NCI-H526 treated with DMSO at 0.1 percent for 48 hours (cell line): ENCODE measurements at places on chromosomes 7 and 10.

- no peak for DNase-seq
Measured at GRCh38 chr7:42233695-42234331, 3.2 kb downstream of the GLI3 start.

DNA sequence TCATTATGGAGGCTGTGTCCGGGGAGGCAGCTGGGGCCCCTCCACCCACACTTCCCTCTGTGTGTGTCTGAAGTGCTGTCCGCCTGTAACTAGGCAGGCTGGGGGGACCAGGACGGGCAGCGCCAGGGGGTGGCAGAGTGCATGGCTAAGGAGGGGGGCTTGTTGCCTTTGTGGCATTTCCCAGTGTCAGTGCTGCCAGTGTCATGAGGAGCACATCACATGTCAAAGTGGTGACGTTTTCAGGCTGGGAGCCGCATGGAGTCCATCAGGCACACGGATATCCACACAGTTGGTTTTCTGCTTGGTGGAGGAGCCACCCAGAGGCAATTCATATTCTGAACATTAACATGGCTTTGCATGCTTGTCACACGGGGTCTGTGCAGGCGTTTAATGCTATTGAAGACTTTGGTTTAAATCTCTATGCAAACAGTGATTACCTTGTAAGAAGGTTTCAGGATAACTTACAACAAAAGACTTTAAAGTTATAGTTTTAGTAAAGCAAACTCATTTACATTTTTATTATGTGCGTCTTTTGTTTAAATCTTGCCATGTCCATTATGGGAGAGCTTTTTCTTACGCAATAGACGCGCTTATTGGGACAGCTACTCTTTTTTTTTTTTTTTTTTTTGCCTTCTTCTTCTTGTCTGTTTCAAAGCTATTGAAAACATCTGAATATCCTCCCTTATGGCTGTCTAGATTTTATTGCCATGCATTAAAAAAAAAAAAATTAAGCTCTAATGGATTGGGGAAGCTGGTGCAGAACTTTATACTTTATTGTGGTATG lies 52.9 kb downstream of the C10orf67 start:
- peak; percentile 1 for DNase-seq

- DNase-seq = peak; percentile 84
Measured at GRCh38 chr10:70233109-70233938, at the start of gene PPA1. TSS of gene PPA1 (minus strand) at chr10:70233429. CDS start at chr10:70233327, 102 bp downstream.

- no peak for DNase-seq
Measured at GRCh38 chr10:81027223-81027622, 489.5 kb downstream of the SH2D4B start.

DNA sequence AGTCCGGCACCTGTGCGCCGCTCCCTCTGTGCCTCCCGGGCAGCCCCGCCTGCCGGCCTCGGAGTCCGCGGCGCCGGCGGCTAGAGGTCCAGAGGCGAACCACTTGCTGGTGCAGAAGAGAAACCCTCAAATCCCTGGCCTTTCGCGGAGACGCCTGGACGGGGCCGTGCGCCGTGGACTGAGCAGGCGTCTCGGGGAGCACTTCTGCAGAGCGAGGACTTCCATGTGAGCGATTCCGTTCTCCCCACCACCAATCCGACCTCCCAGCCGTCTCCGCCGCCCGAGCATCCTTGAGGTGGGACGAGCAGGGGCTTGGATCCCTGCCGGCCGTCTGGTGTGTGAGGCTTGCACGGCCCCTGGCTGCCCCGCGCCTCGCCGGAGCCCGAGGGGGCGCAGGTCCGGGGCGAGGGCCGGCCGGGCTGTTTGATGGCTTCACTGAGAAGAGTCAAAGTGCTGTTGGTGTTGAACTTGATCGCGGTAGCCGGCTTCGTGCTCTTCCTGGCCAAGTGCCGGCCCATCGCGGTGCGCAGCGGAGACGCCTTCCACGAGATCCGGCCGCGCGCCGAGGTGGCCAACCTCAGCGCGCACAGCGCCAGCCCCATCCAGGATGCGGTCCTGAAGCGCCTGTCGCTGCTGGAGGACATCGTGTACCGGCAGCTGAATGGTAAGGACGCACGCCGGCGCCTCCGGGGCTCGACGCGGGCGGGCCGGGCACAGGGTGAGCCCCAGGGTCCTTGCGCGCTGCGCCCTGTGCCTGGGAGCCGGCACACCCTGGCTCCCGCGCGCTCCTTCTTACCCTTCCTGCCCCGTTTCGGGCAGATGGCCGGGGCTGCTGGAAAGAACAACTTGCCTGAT lies 660 bp downstream of the GALNT17 start:
- no peak for DNase-seq
